ENCODE measurements at places on chromosomes 4 and X.

- no peak for DNase-seq
Observed at GRCh38 chr4:113141901-113142346, 92.5 kb downstream of the ANK2 start.

DNA sequence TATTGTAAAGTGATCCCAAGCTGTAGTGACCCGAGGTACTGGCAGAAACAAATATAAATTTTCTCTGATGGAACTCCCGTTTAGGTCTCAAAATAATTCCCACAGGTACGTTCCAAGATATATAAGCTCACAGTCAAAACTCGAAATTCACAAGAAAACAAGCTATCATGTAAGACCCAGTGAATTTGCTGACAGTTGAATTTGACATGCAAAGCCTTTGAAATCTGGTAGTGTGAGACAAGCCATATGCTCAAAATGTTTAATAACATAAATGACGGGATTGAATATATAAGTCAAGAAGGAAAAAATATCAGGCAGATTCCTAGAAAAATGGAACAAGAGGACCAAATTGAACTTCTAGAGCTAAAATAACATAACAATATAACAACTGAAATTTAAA lies 252.8 kb downstream of the TMA16 start:
- DNase-seq = no peak

GRCh38 chr4:113444386-113444785 lies 317.2 kb downstream of the CAMK2D start:
- no peak for DNase-seq

DNA sequence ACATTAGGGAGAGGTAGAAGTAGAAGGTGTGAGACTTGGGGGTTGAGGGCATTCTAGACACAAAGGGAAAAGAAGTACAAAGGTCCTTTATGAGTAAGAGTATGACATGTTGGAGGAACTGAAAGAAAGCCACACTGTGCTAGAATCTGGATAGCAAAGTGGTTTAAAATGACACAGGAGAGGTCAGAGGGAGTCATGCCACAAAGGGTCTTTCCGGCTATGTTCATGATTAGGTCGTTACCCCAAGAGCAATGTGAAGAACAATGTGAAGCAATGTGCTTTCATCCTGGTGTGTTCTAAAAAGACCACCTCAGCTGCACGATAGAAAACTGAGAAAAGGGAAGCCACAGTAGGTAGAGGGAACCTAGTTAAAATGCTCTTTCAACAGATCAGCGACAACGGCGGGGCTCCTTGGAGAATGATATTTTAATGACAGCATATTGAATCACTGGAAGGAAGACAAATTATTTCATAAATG lies 29.2 kb downstream of the SMIM14 start:
- no peak for DNase-seq

GRCh38 chr4:153383131-153383530 lies 38.6 kb downstream of the MND1 start:
- DNase-seq = no peak

DNA sequence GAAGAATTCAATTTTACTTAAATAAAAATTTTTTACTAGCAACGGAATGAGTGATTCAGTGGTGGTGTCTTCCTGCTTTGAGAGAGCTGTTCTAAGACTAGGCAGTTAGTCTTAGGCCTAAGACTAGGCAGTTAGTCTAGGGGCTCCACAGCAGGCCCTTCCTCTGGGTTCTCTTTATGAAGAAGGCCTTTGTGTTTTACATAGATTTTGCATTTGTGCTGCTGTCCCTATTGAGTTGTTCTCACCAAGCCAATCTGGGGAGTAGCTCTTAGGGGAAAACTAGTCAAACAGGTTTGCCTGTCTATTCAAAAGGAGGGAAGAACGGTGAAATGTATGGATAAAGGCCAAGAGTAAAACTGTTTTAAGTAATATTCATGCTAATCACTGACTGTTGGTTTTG lies 7.6 kb downstream of the UGT8 start:
- DNase-seq = no peak

DNA sequence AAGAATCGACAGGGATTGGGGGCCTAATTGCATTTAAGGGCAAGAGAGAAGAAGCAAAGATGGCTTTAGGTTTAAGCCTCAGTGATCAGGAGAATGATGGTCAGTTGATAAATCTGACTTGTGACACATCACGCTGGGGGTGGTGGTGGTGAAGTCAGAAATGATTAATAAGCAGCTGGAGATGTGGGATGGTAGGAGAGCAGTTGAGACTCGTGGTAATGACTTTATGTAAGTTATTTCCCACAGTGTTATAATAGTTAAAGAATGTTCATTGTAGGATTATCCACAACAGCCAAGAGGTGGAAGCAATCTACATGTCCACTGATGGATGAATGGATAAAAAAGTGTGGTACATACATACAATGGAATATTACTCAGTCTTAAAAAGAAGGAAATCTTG lies 178.9 kb upstream of the GPC4 start:
- DNase-seq = no peak

All from GM12891 (cell line).